Stromal cell of bone marrow (primary cell): ENCODE measurements at places on chromosomes 12 and 14.

DNA sequence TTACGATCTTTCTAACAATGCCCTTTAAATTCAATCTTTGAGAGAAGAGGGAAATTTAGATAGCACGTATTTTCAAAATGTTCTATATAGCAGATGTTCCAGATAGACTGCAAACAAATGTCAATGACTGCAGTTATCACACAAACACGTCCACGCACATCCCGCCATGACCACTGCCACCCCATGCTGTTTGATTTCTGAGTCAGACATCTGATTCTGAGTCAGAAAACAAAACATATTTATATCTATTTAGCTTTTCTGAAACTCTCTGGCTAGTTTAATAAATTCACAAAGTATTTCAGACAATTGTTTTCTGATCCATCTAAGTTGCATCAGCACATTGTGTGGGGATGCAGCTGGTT is 105.9 kb upstream of the BCAT1 start:
- DNase-seq, result no peak

DNA sequence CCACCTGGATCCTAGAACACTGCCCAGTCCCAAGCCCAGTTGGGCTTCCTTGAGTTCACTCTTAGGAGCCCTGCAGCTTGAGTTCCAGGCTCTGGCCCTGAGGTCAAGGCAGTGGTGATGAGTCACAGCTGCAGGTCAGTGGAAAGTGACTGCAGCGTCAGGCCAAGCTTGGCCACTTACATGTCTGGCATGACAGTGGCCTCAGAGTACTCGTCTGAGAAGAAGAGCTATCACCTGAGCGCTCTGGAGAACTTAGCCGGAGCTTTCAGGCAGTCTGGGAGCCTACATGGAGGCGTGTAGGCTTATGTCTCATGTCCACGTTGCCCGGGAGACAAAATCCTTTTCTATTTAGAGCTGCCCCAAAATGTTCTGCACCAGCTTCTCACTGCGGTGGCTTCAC is 75.6 kb downstream of the ARL6IP4 start:
- no peak for DNase-seq

DNA sequence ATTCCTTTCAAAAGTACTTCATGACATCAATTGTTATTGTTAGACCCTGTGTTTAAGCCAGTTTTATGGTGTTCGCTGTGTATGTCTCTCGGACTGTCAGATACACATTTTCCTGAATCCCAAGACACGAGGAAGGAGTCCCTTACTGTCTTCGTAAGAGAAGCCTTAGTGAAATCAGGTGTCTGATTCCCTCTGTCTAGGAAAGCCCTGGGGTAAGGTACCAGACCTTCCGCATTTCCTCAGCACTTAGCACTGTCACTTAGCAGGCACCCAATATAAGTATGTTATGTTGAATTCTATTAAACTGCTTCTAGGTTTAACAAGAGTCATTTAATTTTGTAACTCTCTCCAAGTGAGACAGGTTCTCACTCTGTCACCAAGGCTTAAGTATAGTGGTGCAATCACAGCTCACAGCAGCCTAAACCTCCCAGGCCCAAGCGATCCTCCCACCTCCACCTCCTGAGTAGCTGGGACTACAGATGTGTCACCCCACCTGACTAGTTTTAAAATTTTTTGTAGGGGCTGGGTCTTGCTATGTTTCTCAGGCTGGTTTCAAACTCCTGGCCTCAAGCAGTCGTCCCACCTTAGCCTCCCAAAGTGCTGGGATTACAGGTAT is 111.0 kb downstream of the BBS10 start:
- DNase-seq, result no peak

GRCh38 chr14:72033365-72033764 is 101.1 kb downstream of the RGS6 start:
- DNase-seq, result peak; percentile 6

- no peak for DNase-seq
Observed at GRCh38 chr14:95434121-95434520, 82.3 kb downstream of the SYNE3 start.

- DNase-seq, result no peak
Observed at GRCh38 chr12:100566887-100567637, 6.4 kb upstream of the GAS2L3 start.

DNA sequence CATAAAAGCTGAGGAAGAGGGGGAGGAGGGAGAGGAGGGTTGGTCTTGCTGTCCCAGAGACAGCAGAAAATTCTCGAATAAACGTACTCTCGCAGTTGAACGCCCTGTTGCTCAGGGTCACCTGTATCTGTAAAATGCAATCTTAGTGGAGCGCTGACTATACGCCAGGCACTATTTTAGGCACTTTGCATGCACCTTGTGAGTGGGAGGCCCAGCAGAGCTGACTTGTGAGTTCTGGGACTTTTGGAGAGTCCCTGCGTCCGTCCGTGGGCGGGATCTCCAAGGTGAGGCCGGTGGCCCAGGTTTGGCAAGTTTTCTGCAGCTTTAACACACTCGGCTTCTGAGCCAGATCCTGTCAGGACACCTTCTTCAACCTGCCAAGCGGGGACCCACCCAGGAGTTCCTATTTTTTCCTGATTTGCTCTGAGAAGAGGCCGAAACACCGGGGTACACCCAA is 32.5 kb upstream of the PLEKHG6 start:
- no peak for DNase-seq

GRCh38 chr12:95774311-95775045 is 16.1 kb downstream of the NTN4 start:
- DNase-seq, result no peak

DNA sequence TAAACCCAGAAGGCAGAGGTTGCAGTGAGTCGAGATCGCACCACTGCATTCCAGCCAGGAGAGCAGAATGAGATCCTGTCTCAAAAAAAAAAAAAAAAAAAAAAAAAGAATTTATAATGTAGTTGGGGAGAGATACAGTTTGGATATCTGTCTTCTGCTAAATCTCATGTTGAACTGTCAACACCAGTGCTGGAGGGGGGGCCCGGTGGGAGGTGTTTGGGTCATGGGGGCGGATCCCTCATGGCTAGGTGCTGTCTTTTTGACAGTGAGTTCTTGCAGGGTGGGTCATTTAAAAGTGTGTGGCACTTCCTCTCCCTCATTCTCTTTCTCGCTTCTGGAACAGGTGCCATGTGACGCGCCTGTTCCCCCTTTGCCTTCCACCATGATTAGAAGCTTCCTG is 32.8 kb downstream of the CLIP1 start:
- DNase-seq, result no peak

- no peak for DNase-seq
Observed at GRCh38 chr12:119826661-119827445, 50.3 kb downstream of the CIT start.

DNA sequence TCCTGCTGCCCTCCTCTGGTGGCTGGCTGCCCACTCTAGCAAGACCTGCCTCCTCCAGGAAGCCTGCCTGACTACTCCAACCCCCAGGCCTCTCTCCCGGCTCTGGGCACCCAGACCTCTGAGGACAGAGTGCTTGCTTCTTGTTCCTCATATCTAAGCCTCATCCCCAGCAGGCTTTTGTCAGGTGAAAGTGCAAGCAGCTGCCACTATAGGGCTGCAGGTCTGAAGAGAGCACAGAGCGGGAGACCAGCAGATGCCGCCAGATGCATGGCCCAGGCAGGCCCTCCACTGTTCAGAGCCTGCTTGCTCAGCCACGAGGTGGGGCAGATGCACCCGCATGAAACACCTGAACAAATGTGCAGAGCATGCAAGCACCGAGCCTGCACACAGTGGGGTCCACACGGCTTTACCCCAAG is 73.0 kb downstream of the SERPINA3 start:
- no peak for DNase-seq

GRCh38 chr12:122558745-122559641 is 31.9 kb downstream of the KNTC1 start:
- DNase-seq, result no peak

DNA sequence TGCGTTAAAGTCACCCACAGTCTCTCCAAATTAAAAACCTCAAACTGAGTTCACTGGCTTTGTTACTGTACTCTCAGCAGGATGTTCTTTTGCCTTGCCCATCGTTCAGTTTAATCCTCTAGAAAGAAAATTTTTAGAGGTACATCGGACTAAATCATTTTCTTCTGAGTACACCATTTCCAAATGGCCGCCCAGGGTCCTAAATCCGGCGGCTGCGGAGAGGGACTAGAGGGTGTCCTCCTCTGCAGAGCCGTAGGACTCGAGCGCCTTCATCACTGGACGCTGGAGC is 1.4 kb downstream of the LIN7A start:
- no peak for DNase-seq

- DNase-seq, result no peak
Observed at GRCh38 chr12:127494961-127495915, 771.7 kb upstream of the TMEM132C start.

DNA sequence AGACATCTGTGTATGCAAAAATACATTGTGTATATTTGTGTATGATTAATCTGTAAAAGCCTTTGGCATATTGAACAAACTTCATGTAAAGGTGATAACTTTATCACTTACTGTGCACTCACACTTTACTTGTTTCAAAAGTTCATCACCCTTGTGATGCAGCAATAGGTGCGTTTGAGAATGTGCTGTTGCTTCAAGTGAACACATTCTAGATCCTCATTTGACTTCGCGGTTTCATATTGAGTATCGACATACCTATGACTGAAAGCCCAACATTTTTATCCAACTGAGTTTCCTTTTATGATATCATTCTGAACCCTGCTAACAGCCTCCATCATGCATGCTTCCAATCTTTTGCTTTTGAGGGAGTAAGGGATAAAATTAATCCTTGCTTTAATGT is 1086.9 kb downstream of the TMEM121 start:
- DNase-seq, result no peak

DNA sequence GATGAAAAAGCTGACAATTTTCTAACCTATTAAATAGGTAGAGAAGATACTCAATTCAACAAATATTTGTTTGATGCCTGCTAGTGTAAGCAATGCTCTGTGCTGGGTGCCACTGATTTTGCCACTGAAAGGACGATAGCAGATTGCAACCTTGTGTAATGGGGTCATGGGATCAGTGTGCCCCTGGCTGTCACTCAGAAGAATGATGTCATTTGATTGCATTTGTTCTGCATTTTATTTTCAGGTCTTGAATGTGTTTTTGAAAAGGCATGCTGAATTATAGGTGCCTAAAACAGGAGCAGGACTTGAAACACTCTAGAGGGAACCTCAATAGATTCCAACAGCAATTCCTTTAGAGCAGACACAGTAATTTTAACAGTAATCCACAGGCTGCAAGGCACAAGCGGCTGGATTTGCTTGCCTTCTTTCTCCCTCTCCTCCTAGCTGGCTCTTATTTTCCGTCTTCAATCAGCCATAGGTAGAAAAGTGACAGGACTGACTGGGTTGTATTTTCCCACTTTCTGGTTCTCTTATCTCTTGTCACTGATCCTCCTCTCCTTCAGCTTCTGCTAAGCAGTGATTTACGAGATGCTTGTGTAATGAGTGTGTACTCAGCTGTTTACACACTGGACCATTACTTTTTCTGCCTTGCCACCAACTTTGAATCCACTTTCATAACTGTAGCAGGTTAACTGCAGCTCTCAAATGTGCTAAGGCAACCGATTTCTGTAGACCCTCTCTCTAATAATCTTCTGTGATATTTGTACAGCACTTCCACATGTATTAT is 4.1 kb downstream of the PLXNC1 start:
- DNase-seq, result no peak

DNA sequence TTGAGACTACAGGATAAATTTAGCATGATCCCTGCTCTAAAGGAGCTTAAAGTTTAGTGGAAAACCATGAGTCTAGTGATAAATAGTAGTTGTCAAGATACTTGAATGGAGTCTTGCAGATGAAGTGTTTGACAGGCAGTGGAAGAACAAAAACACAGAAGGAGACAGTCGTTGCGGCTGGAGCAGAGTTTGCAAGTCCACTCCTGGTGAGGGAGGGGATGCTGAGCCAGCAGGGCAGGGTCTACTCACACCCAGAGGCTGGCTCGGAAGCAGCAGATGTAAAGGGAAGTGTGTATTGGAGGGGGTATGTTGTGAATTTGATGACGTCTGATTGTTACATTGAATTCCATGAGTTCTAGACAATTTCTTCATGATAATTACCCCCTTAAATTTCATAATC is 61.3 kb downstream of the TRAF3 start:
- no peak for DNase-seq

DNA sequence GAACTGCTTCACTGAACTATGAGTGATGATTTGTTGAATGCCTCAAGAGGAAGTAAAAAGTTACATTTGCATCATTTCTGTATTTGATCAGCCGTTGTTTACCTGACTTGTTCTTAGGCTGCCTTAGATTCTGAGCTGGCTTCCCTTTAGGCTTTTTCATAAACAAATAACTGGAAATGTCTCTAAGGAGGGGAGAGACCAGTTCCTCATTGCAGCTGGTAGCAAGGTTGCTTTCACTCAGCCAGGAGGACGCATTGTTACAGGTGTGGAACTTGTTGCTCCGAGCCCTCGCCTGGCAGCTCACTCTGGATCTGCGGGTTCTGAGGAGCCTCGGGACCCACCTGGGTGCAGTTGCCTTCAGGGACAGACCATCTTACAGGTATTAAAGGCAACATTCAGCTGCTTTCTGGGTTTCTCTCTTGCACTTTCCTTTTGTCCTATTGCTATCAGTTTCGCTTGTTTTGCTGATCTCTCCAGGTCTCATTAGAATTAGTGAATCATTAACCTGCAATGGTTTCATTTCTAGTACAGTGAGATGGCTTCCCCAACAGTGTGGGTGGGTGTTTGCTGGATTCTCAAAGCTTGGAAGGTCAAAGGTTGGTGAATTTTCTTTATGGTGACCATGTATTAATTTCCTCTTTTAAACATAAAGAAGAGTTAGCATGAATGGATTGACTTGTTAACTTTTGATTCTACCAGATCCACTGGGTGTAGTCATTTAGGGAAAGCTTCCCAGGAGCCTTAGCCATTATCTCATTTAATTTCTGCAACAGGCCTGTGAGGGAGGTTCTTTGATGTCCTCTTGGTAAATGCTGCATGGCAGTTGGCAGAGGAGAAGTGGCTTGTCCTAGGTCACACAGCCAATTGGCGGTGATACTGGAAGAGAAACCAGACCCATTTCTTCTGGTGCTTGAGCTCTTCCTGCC is at the start of gene PLEKHG7:
TSS of gene PLEKHG7 (plus strand) at position 236 of the 926 bp plus-strand sequence. CDS start 3,643 bp downstream, outside the sequence.
- no peak for DNase-seq

GRCh38 chr14:85187521-85187920 is 342.4 kb upstream of the FLRT2 start:
- no peak for DNase-seq

DNA sequence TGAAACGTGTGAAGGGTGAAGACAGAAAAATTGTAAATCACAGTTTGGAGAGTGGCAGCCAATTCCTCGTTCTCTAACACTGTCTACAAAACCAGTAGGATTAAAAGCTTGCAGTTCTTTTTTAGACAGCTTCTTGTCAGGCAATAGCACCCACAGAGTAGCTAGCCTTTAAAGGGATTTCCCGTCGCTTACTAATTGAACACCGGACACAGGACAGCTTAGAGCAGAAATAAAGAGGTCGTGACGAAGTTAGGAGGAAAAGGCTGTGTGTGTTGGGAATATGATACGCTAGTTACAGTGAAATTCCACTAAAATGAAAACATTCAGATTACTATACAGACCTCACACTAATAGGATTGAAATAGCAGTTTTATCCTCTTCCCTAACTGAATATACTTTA is 149.1 kb upstream of the FLRT2 start:
- DNase-seq, result peak; percentile 40

DNA sequence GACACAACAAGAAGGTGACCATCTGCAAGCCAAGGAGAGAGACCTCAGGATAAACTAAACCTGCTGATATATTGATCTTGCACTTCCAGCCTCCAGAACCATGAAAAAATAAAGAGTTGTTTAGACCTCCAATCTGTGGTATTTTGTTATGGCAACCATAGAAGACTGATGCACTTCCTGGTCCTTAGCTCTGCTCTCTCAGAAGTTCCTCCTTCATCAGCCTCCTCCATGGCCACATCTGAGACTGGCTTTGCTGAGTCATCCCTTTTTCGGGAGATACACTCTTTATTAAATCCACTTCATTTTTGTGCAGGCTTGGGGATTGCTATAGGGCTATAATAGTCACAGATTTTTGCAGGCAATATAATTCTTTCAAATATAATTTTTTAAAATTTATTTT is 89.6 kb upstream of the ATF7IP start:
- no peak for DNase-seq
